ENCODE measurements at places on chromosomes 11 and 22. TPM values are rescaled to one million over a fixed set of nuclear protein-coding genes. Genes with fewer than 3 reads are reported as not detected.

The ADM2 gene
- 0.18 TPM for total RNA-seq

DNA sequence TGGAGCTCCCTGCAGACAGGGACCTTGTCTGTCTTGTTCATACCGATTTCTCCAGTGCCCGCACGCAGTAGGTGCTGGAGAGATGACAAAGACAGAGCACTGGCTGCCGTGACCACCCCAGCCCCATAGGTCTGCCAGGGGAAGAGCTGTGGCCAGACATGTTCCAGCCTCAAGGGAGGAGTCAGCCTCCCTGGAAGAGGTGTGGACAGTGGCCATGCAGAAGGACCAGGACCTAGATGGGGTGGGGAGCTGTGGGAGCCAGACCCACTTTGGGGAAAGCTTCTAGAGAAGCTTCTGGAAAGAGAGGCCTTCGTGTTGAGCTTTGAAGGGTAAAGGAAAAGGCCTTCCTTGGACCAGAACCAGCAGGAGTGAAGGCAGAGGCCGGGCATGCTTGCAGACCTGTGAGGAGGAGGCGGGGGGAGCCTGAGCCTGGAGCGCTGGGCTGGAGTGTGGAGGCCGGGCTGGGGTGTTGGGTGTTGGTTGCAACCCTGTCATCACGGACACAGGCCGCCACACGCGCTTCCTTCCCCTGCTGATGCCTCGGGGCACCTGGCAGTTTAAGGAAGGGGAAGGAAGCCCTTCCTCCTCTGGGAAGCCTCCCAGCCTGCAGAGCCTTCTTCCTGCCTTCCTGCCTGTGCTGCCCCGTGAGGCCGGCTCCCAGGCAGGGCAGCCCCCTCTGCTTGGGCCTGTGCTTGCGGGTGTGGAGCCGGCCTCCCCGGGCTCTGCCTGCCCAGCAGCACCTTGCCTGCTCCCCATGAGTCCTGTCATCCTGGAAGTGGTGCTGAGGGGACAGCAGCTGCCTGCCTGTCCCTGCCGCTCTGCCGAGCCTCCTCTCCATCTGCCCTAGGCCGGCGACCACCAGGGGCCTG lies 12.3 kb downstream of the RELT start:
- H3K27ac ChIP-seq = no peak overlapping the region
- H3K4me1 ChIP-seq = peaks cover 31% of the 10 kb centered on the region
- DNase-seq = no peak
- H3K36me3 ChIP-seq = peaks cover 3% of the 10 kb centered on the region
- H3K4me3 ChIP-seq = no peak overlapping the region

The SORL1 gene
- 1.9 TPM for total RNA-seq

DNA sequence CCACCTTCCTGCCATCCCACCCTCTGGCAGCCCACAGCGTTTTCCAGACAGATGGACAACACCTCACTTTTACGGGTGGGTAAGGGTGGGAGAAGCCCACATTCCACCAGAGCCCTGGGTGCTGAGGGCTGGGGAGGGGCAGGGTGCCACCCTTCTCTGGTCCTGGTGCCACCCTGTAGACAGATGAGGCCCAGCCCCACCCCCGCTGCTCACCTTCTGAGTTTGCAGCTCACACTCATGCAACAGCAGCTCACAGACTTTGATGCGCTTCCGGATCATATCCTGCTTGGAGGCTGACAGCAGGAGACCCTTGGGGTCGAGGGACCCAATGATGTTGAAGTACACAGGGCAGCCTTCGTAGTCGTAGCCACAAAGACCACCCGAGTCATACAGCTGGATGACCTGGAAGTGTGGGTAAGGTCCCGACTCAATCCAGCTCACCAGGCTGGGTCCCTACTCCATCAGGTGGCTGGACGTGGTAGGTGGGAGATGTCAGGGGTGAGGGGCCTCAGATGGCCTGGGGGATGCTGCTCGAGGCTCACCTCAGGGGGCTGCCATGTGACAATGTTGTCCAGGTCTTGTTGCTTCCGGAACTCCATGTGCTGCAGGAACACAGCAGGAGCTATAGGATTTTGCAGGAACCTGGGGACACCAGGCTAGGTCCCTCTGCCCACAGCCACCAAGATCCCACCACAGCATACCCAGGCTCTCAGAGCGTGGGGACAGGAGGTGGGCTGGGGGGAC lies 10.3 kb downstream of the SEC14L4 start:
- no peak for DNase-seq
- H3K4me1 ChIP-seq = no peaks in the 10 kb centered on the region
- peaks cover 31% of the 10 kb centered on the region for H3K27me3 ChIP-seq
- H3K36me3 ChIP-seq = no peaks in the 10 kb centered on the region

GRCh38 chr22:43080616-43081015 lies 8.6 kb downstream of the TTLL1 start:
- no peak overlapping the region for H3K4me3 ChIP-seq
- no peak for DNase-seq
- no peaks in the 10 kb centered on the region for H3K4me1 ChIP-seq
- no peaks in the 10 kb centered on the region for H3K36me3 ChIP-seq
- no peak overlapping the region for H3K27ac ChIP-seq

- no peaks in the 10 kb centered on the region for H3K27me3 ChIP-seq
- no peak for DNase-seq
- H3K4me1 ChIP-seq = peaks cover 25% of the 10 kb centered on the region
- H3K27ac ChIP-seq = no peak overlapping the region
- H3K36me3 ChIP-seq = peaks cover 53% of the 10 kb centered on the region
These were observed 101.1 kb downstream of the MICAL2 start for GRCh38 chr11:12211331-12212065.

GRCh38 chr22:20926243-20926642 lies 9.0 kb downstream of the CRKL start:
- no peaks in the 10 kb centered on the region for H3K27me3 ChIP-seq
- no peak for DNase-seq
- H3K27ac ChIP-seq = no peak overlapping the region

GRCh38 chr11:66858186-66858938 lies 1.5 kb downstream of the LRFN4 start:
- H3K36me3 ChIP-seq = peaks cover 23% of the 10 kb centered on the region
- no peak overlapping the region for H3K4me3 ChIP-seq
- H3K27me3 ChIP-seq = no peaks in the 10 kb centered on the region
- H3K4me1 ChIP-seq = peaks cover 4% of the 10 kb centered on the region

The CXCR5 gene
- total RNA-seq = not detected

DNA sequence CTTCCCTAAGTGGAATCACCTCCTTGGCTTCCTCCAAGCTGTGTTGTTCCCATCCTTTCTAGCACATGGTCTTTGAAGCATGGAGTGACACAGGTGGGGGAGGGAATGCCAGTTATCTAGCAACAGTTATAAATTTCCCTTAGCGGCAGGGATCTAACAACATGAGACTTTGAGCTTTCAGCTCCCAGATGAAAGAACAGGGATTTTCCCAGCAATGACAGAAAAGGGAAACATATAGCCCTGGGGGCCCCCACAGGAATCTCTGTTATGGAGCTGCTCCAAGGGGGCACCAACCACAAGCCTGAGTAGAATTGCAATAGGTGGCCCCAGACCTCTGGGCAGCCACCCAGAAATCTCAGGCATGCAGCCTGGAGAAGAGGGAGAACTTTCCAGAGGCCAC lies 163.0 kb downstream of the GRIK4 start:
- H3K4me3 ChIP-seq = no peak overlapping the region
- peaks cover 2% of the 10 kb centered on the region for H3K4me1 ChIP-seq
- DNase-seq = peak; percentile 22
- H3K36me3 ChIP-seq = no peaks in the 10 kb centered on the region
- no peak overlapping the region for H3K27ac ChIP-seq
- H3K27me3 ChIP-seq = peaks cover 9% of the 10 kb centered on the region

GRCh38 chr11:109371444-109372176 lies 50.4 kb upstream of the C11orf87 start:
- no peak overlapping the region for H3K4me3 ChIP-seq
- H3K27me3 ChIP-seq = no peaks in the 10 kb centered on the region
- no peak for DNase-seq

DNA sequence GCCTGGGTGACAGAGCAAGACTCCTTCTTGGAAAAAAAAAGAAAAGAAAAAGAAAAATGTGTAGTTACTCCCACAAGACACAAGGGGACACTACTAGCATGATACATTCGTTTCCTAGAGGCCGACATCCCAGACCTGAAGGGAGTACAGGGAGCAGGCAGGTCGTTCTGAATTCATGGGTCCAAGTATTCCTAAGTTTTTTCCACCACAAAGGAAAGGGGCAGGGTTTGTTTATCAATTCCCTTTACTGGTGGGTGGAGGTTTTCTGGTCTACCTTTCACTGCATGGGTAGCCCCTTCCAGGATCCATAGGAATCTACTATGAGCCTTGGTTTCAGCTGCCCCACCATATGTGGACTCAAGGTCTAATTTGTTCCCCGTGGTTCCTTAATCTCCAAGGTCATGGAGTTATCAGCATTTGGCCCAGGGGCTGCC lies 11.8 kb downstream of the TIGD3 start:
- H3K27ac ChIP-seq = no peak overlapping the region
- H3K27me3 ChIP-seq = no peaks in the 10 kb centered on the region
- H3K4me3 ChIP-seq = no peak overlapping the region

The CDON gene
- total RNA-seq = 3.8 TPM

DNA sequence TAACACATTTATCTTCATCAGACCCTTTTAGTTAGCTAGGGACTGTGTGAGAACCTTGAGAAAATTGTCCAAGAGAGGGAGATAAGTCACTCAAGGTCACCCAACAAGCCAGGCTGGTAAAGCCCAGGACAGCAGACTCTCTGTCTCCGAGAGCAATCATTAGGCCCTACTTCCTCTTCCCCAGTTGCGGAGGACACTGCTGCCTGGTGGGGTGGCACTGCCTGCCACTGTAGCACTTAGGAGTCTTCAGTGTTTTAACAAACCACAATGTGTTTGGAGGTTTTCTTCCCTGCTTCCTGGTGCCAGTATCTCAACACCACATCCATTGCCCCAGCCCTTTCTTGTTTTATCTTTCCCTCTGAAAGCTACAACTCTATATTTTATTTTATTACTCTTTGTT lies 132.1 kb upstream of the LDLRAD3 start:
- no peaks in the 10 kb centered on the region for H3K27me3 ChIP-seq
- peaks cover 2% of the 10 kb centered on the region for H3K4me1 ChIP-seq
- no peak overlapping the region for H3K27ac ChIP-seq
- H3K4me3 ChIP-seq = no peak overlapping the region

The MYBPC3 gene
- total RNA-seq = not detected

DNA sequence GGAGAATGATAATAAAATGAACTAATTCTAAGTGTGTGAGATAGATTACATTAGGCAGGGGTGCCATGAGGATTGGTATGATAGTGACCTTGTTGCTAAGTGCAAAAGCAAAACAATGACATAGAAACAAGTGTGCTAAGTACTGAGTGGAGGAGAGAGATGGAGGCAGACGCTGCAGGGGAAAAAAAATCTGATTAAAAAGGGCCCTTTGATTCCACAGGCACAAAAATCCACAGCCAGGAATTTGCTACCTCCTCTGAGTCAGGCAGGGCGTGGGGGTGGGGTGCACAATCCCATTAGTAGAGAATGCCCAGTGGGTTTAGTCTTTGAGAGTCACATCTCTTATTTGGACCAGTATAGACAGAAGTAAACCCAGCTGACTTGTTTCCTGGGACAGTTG lies at the start of gene CNTF:
Gene CNTF (plus strand): TSS at position 322 of the 400 bp plus-strand sequence. CDS start 88 bp downstream, outside the sequence.
- no peak within 1 kb of the TSS for H3K4me3 ChIP-seq
- peak; percentile 13 for DNase-seq
- H3K27me3 ChIP-seq = no peaks in the 10 kb centered on the region
- H3K4me1 ChIP-seq = peaks cover 16% of the 10 kb centered on the region

The CYP2D6 gene
- total RNA-seq = under 0.01 TPM

The MMP13 gene
- not detected for total RNA-seq

DNA sequence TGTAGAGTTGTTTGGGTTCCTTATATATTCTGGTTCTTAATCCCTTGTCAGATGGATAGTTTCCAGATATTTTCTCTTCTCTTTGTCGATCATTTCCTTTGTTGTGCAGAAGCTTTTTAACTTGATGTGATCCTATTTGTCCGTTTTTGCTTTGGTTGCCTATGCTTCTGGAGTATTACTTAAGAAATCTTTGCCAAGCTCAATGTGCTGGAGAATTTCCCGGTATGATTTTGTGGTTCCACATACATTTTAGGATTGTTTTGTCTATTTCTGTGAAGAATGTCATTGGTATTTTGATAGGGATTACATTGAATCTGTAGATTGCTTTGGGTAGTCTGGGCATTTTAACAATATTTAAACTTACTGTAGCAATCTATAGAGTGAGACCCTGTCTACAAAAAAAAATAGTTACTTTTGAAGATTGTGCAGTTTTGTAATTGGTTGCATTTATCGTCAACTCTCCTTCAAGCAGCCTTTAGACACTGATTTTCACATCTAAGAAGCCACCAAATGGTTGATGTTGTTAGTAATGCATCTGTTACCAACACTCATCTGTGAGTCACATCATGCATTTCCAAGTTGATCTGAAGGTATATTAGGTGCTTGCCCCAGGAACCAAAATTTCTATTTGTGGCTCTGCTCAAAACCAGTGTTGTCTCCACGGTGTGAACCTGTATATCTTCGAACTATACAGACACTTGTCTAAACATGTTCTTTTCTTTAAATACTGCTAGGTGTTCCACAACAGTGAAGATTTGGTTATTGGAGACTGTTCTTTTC lies 21.4 kb downstream of the XRCC6 start:
- H3K4me1 ChIP-seq = no peaks in the 10 kb centered on the region
- no peak overlapping the region for H3K4me3 ChIP-seq
- no peaks in the 10 kb centered on the region for H3K27me3 ChIP-seq
- DNase-seq = peak; percentile 51
- H3K36me3 ChIP-seq = peaks cover 54% of the 10 kb centered on the region

- no peak for DNase-seq
- H3K4me3 ChIP-seq = no peak overlapping the region
- peaks cover 3% of the 10 kb centered on the region for H3K36me3 ChIP-seq
- no peak overlapping the region for H3K27ac ChIP-seq
- H3K27me3 ChIP-seq = no peaks in the 10 kb centered on the region
These were observed 115.9 kb downstream of the NAV2 start for GRCh38 chr11:19828382-19829108.

GRCh38 chr11:82494988-82495432 lies 238.7 kb downstream of the FAM181B start:
- H3K27me3 ChIP-seq = no peaks in the 10 kb centered on the region
- DNase-seq = no peak
- H3K4me3 ChIP-seq = no peak overlapping the region
- H3K27ac ChIP-seq = no peak overlapping the region
- no peaks in the 10 kb centered on the region for H3K4me1 ChIP-seq

DNA sequence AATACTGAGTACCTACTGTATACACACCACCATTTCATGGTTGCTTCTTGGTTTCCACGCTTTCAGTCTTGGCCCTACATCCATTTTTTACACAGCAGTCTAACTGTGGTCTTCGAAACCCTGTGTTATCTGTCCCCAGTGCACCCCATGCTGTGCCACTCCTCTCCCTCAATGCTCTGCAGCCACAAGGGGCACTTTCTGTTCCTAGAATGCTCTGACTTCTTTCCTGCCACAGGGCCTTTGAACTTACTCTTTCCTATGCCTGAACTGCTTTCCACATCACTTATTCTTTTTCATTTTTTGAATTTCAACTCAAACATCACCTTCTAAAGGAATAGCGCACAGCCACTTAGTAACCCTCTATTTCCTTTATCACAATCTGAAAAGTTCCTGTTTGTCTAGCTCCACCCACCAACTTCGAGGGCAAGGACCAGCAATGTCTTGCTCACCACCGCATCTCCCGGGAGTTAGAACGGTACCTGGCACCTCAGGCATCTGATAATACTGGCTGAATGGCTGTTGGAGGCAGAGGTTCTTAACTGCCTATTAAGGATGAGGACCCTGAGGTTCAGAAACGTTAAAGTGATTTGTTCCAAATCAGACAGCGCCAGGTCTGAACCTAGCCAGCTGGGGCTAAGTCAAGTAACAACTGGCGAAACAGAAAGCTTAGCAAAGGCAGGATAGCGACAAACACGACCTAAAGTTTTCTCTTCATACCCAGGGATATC lies 568 bp downstream of the ALG8 start:
- H3K4me1 ChIP-seq = peaks cover 2% of the 10 kb centered on the region
- H3K27me3 ChIP-seq = no peaks in the 10 kb centered on the region
- no peaks in the 10 kb centered on the region for H3K36me3 ChIP-seq
- H3K4me3 ChIP-seq = peak overlapping the region; percentile 69
- peak; percentile 31 for DNase-seq

Data from IMR-90 (cell line).